MCF 10A (cell line): ENCODE measurements at places on chromosomes 12 and 14. TPM values are rescaled to one million over a fixed set of nuclear protein-coding genes. Genes with fewer than 3 reads are reported as not detected.

Gene EFS
- total RNA-seq, result not detected in 2 replicates

Gene SLC4A8
- 0.56 and 1.1 TPM in 2 replicates for total RNA-seq

Gene IFNG-AS1
- total RNA-seq, result not detected in 2 replicates

Gene SYNJ2BP
- 12.6 and 20.0 TPM in 2 replicates for total RNA-seq

Gene CCDC196
- total RNA-seq, result not detected in 2 replicates

Gene AQP2
- not detected in 2 replicates for total RNA-seq

Gene RFLNA
- not detected in 2 replicates for total RNA-seq

Gene CDK2
- total RNA-seq, result 17.9 and 23.8 TPM in 2 replicates

Gene LDHB
- 715 and 788 TPM in 2 replicates for total RNA-seq
